ENCODE measurements at places on chromosomes 4 and X. TPM values are rescaled to one million over a fixed set of nuclear protein-coding genes. Genes with fewer than 3 reads are reported as not detected.

TEX13C gene
- not detected for total RNA-seq

MAGEC3 gene
- not detected for total RNA-seq

DDIT4L gene
- total RNA-seq = not detected

BRS3 gene
- total RNA-seq = not detected

CYTL1 gene
- 1.6 TPM for total RNA-seq

MAB21L2 gene
- total RNA-seq = not detected

PASD1 gene
- not detected for total RNA-seq

ATP6AP2 gene
- 62.3 TPM for total RNA-seq

DIAPH2 gene
- 15.3 TPM for total RNA-seq

CPZ gene
- 0.18 TPM for total RNA-seq

ZNF157 gene
- total RNA-seq = 0.89 TPM

MAGEA2 gene
- not detected for total RNA-seq

C4orf36 gene
- total RNA-seq = not detected

LRCH2 gene
- not detected for total RNA-seq

GAGE12D gene
- total RNA-seq = not detected

JADE1 gene
- total RNA-seq = 51.3 TPM

LRRC66 gene
- total RNA-seq = 0.13 TPM

TMEM156 gene
- total RNA-seq = 23.1 TPM

ARHGAP6 gene
- 0.12 TPM for total RNA-seq

All from T-cell (primary cell).